ENCODE measurements at places on chromosomes 5 and 9.
A peak's percentile ranks its signal among the peaks of the same experiment; 100 is the strongest.

GRCh38 chr5:9838916-9839315 is 208.8 kb upstream of the TAS2R1 start:
- DNase-seq = no peak

- DNase-seq = no peak
Observed at GRCh38 chr9:14869671-14870070, 40.6 kb downstream of the FREM1 start.

GRCh38 chr9:123678038-123678877 is 251.7 kb downstream of the DENND1A start:
- DNase-seq = no peak

- no peak for DNase-seq
Observed at GRCh38 chr9:118609355-118610044, 759.7 kb downstream of the BRINP1 start.

DNA sequence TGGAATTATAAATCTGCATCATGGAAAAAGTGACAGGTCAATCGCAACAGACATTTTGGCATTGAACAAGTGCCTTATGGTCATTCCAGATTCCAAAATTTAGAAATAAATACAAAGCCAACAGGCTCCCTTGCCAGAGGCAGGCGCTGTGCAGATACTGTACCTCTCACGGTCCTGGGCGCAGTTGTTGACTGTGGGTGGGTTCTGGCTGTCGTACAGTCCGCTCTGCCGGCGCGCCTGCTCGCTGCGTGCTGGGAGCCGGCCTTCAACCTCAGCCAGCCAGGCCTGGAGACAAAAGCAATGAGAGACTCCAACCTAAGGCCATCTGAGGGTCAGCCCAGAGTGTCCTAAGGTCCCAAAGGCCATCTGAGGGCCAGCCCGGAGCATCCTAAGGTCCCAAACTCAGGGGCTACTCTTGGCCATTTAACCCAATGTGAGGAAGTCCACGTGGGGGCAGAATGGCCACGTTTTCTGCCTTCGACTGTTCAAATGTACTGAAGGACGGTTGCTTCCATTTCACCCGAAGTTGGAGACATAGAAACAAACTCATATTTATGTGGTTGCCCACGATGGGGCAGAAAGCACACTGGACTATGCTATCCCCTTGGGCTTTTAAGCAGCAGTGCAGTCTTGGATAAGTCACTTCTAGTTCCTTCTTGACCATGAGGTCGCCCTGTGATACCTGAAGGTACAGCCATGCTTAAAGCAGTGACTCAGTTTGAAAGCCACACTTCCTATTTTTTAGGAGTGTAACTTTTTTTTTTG is 65.2 kb downstream of the USP20 start:
- DNase-seq = no peak

DNA sequence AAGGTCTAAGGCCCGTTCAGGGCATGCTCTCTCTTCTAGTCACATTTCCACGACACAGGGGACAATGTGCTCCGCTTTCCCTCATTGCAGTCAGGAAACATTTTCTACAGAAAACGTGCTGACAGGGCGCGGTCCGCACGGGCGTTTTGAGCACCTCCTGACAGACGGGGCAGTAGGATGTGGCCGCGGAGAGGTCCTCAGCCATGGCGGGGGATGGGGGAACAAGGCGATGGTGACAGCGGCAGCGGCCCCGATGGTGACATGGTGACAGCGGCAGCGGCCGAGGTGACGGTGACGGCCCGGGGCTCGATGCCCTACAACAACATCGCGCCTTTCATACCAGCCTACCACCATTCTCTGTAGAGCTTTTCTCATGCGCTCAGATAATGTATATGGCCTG is 4.1 kb downstream of the PLPP1 start:
- DNase-seq = no peak

- no peak for DNase-seq
Observed at GRCh38 chr5:157150995-157151394, 8.3 kb upstream of the MED7 start.

DNA sequence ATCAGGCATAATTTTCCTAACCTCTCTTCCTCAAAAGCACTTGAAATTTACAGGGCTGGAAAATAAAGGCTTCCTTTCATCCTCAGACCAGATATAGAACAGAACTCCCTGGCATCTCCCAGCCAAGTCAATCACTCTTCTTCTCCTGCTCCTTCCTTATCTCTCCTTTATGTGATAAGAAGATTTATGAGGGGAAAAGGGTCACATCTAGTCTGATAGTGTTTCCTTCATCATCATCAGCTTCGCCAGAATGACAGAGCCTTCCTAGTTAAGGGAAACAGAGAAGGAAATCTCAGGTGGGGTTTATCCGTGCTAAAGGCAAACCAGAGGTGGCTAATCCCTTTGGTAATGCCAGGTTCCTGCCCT is 36.2 kb downstream of the LIX1 start:
- no peak for DNase-seq

GRCh38 chr9:111161015-111161415 is 122.7 kb upstream of the LPAR1 start:
- DNase-seq = no peak

DNA sequence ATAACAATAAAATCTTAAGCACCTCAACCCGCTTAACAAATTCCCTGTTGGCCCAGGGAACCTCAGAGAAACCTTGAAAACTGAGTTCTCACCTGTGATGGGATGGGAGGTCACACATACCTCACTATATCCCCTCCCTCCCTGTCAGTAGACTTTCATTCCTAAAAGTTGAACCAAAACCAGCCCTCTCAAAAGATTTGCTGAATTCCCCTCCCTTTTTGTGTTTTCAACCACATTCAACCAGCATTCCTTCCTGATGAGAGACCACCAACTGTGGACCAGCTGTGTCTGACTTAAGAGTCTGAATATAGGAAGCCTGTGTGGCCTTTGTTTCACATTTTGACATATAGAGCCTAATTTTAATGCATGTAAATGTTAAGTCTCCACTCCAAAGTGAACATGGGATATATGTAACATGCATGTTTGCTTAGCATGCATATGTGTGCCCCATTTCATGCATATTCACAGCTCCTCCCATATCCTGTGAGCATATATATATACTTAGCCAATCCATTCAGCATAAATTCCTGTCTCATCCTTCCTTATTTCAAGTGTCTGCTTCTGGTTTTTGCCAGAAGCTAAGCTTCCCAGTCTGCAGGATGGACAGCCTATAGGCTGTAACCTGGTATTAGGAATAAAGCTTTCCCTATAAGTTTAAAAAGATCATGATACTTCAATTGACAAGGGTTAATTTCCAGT is 604.6 kb downstream of the PTPRD start:
- no peak for DNase-seq

DNA sequence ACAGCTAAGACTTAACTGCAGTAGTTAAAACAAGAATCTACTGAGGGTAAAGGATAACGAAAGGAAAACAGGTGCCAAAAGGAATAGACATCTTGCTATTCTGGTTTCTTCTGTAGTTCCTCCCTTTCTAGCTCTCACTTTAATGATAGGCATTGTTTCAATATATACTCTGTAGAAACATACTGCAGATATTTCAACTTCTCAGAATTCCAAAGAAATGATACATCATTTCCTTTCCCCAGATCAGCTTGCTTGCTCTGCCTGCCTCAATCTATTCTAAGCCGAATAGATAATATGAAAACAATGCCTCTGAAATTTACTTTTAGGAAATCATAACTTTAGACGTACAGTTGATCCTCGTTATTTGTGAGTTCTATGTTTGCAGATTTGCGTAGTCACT is 46.3 kb downstream of the ACO1 start:
- DNase-seq = no peak

DNA sequence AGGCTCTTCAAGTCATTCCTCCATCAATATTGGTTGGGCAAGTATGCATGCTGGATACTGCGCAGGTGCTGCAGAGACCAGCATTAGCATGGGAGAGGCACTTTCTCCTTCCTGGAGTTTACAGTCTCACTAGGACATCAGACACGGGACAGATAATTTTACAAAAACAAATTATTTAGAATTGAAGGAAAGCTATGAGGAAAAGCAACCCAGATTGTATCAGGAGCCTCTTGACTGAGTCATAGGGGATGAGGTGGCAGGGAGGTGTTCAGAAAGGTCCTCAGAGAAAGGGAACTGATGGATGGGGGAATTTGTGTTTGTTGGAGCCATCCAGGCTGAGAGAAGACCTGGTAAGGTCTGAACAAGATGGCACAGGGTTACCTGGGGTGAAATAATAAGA is 24.5 kb upstream of the RAB14 start:
- no peak for DNase-seq

DNA sequence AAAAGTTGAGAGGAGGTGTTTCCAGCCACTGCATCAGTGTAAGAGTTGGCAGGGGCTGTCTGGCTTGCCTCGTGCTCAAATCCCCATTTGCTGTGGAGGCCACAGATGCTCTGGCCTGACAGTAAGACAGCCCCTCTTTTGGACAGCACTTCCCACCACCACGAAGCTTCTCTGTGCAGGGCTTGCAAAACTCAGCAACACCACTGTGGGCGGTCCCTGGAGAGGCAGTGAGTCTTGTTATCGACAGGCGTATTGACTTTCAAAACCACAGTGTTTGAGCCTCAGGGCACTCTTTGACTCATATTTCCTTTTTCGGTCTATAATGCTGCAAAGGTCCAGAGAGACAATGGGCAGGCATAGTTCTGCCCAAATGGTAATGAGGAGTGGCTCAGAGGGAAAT is 539.5 kb downstream of the EBF1 start:
- DNase-seq = no peak

DNA sequence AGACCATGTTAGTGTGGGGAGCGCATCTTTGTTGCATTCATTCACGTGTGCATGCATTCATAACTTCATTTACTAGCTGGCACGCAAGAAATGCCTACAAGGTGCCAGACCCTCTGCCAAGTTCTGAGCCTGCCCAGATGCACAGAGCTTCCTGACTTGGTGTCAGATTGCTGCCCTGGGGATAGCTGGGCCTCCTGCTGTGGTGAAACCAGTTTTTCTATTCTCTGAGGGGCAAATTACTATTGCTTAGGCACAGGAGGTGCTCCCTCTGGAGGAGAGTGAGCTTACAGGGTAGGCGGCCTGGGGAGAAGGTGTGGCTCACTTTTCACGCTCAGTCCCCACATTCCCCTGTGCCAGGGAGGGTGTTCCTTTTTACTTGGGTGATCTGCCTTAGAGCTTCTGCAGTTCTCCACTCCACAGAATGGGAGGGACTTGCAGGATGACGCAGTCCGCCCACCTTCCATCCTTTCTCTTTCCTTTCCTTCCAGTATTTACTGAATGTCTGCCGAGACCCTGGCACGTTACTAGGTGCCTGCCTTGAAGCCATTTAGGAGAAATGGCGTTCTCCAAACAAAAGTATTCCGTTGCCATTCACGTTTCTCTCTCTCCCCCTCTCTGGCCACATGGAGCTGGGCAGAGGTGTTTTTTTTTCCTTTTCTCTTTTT is 27.9 kb upstream of the CTNNA1 start:
- peak; percentile 76 for DNase-seq

DNA sequence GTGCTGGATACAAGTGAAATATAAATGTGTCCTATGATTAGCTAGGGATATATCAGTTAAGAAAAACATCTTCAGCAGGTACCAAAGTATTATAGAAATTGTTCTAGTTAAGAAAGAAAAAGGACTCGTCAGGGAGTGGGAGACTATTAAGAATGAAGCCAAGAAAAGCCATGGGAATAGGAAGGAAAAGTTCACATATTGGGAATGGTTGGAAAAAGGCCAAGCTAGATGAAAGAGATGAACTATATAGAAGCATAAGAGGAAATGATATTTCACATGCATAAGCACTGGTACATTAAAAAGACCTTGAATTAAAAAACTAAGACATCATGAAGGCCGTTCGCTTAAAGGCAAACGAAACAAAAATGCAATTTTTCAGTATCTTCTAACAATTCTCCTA is 237.7 kb downstream of the ADAMTS6 start:
- DNase-seq = no peak

DNA sequence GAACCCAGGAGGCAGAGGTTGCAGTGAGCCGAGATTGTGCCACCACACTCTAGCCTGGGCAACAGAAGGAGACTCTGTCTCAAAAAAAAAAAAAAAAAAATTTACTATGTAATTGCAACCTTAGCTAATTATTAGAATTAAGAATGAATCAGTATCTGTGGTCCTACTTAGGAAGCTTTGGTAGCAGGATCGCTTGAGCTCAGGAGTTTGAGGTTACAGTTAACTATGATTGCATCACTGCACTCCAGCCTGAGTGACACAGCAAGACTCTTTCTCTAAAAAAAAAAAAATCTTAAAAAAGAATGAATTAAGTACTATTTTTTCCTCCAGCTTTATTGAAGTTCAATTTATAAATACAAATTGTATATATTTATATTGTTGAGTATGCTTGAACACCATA is 16.7 kb downstream of the NDUFAF2 start:
- no peak for DNase-seq

DNA sequence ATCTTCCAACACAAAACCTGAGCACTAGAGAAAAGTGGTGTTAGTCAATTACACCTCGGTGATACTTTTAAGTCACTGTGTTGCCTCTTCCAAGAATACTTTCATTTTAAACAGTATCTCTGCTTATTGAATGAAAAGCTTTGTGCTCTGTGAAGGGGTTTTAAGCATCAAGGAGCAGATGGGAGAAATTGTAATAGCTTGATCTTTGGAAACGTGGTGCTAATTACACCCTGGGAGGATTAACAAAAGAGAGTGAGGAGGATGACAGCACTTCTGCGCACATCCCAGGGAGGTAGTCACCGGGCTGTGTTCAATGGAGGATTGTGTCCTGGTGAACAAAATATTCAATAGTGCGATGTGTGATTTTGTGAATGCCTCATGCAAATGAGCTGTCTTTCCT is 477.4 kb upstream of the ADAMTS16 start:
- no peak for DNase-seq

DNA sequence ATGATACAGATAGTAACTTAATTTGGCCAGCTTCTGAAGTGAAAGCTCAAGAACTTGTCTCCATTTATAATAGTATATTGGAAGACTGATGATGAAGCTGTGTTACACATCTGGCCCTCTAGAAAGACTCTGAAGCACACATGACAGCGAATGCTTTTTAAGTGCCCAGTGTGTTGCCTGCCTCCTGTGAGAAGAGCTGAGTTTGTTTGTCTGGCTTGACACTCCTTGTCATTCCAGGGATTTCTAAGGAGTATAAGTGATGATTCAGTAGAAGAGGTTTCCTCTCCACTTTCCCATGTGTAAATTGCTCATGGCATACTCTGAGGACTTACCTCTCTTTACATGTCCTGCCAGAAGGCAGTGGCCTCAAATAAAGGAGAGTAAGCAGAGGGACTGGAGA is 30.4 kb upstream of the LRRTM2 start:
- no peak for DNase-seq

- no peak for DNase-seq
Observed at GRCh38 chr5:132487841-132488555, 2.6 kb downstream of the IRF1 start.

GRCh38 chr5:154065971-154066370 is 27.2 kb downstream of the MFAP3 start:
- DNase-seq = no peak

All from suprapubic skin (tissue), 4 donors.